ENCODE measurements at places on chromosomes 5 and 9.

DNA sequence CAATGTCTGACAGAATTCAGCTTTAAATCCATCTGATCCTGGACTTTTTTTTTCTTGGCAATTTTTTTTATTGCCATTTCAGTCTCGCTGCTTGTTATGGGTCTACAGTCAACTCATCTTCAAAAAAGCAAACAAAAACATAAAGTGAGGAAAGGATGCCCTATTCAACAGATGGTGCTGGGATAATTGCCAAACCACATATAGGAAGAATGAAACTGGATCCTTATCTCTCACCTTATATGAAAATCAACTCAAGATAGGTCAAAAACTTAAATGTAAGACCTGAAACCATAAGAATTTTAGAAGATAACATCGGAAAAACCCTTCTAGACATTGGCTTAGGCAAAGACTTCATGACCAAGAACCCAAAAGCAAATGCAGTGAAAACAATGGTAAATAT, 389.1 kb upstream of the ST8SIA4 start:
- DNase-seq: no peak

- no peak for DNase-seq
These were observed 70.3 kb upstream of the CNTLN start for GRCh38 chr9:17064558-17064957.

- no peak for DNase-seq
These were observed 146.6 kb downstream of the ESM1 start for GRCh38 chr5:54838843-54839242.

DNA sequence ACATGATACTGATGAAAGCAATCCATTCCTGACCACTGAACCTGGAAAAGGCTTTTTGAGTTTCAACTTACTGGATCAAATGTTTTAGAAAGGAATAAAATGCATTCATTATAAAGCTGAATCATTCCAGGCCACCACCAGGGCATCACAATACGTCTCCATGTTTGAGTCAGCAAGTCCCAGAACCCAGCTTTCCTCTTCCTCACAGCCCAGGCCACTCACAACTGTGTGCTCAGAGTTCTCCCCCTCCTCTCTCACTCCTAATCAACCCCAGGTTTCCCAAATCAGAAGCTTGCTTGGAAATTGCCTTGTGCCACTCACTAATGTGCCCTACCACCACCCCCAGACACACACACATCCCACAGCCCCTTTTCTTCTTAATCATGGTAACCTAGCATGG, 91.7 kb downstream of the GNA14 start:
- no peak for DNase-seq

- no peak for DNase-seq
These were observed 48.2 kb upstream of the JAK2 start for GRCh38 chr9:4936823-4937222.

Measured in mesothelial cell of epicardium (in vitro differentiated cells).